ENCODE measurements at places on chromosomes 1 and 21.

- peak; percentile 40 for DNase-seq
Measured at GRCh38 chr1:22048351-22049192, 3.9 kb upstream of the CDC42 start.

DNA sequence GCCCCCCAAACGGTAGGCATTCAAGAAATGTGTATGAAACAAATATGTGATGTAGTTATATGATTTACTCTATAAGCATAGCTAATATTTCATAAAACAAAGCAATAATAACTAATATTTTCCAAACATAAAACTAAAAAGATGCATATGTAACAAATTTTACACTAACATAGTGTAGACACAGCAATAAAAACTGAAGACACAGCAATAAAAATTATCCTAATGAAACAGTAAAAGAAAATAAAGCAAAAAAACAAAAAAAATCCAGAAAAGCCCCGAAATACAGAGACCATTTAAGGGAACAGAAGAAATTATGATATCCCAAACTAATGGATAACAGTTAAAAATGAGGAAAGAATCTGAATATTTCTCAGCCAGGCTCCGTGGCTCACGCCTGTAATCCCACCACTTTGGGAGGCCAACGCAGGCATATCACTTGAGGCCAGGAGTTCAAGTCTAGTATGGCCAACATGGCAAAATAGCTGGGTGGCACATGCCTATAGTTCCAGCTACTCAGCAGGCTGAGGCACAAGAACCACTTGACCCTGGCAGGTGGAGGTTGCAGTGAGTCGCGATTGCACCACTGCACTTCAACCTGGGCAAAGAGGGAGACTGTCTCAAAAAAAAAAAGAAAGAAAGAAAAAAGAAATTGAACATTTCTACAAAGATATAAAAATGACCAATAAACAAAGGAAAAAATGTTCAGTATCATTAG is 38.2 kb upstream of the PSMG1 start:
- DNase-seq = no peak

DNA sequence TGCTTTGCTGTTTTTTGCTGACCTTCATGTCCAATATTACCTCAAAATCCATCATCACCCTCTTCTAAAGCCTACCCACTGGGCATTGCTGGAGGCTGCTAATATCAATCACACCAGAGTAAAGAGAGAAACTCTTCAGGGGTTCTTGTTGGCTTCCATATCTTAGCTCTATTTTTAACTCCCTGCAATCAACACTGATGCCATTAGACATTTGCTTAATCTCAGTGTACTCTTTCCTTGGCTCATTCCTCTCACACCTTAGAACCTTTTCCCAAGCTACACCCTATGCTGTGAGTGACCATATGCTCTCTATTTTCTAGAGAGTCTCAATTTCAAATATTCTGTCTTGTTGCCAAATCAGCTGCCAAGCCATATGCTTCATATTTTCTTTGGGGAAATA is 40.6 kb upstream of the RABGAP1L start:
- DNase-seq = no peak

DNA sequence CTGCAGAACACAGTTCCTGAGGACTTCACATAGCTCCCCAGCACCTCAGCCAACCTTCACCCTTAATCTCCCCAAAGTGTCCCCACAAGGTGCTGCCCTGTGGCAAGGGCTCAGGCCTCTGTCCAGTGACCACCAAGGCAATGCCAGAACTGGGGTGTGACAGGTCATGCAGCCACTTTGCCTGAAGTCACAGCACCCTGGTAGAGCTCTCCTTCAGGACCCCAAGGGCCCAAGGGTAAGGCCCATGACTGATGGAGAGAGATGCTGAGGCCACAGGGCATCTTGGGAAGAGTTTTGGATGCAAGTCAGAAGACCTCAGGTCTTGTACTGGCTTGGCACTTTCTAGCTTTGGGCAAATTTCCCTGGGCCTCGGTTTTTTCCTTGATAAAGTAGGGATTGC is 783 bp upstream of the FCMR start:
- no peak for DNase-seq

GRCh38 chr1:92340154-92340553 is 41.3 kb downstream of the RPAP2 start:
- DNase-seq = no peak

DNA sequence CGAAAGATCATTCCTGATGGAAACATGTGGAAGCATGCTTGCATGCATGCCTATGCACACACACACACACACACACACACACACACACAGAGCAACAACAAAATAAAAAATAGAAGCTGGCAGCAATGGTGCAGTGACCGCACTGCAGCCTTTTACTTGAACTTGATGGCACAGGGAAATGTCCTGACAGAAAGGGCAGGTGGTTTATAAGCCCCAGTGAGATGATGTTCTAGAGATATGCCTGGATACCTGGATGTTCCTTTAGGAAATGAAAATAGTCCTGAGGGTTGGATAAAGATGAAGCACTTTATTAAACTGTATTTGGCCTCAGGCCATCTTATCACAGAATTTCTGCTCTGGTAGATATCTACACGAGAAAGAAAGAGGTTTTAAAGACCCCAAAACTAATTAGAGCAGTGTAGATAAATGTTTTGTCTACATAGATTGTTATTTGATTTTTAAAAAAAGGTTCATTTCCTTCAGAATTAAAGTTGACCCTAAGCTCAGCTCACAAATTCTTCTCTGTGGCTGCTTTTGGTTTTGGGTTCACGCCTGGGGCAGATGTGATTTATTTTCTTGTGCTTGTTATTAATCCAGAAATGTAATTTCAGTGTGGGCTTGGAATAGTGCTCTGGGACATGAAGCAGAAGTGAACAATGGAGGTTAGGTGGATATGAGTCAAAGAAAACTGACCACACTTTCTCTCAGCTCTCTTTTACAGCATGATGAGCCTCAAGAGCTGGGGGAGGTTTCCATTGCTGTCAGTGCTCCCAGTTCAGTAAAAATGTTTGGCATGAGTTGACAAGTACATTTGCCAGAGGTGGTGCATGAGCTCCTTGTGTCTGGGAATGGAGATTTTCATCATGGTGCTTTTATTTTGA is 22.9 kb downstream of the ADAM30 start:
- DNase-seq = peak; percentile 95

DNA sequence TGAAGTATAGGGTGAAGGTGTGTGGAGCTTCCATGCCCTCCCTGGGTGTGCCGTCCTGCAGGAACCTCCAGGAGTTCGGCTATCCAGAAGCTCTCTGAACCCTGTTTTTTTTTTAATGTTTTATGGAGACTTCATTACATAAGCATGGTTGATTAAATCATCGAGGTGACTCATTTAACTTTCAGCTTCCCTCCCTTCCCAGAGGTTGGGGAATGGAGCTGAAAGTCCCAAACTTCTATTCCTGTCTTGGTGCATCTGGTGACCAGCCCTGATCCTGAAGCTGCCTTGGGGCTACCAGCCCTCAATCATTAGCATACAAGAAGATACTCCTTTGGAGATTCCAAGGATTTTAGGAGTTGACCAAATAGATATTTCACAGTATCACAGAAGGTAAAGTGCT is 9.5 kb downstream of the RRP15 start:
- peak; percentile 60 for DNase-seq

GRCh38 chr1:61561666-61562065 is 163.3 kb downstream of the TM2D1 start:
- DNase-seq = peak; percentile 13

GRCh38 chr1:184994301-184994700 is 20.0 kb upstream of the NIBAN1 start:
- DNase-seq = no peak

GRCh38 chr1:6266641-6267040 is 5.7 kb upstream of the GPR153 start:
- DNase-seq = no peak

GRCh38 chr1:14930247-14930965 is 223.1 kb upstream of the TMEM51 start:
- no peak for DNase-seq

- no peak for DNase-seq
Measured at GRCh38 chr1:10613340-10613739, 138.6 kb downstream of the PEX14 start.

- DNase-seq = no peak
Measured at GRCh38 chr1:155884031-155884960, 24.9 kb downstream of the SYT11 start.

DNA sequence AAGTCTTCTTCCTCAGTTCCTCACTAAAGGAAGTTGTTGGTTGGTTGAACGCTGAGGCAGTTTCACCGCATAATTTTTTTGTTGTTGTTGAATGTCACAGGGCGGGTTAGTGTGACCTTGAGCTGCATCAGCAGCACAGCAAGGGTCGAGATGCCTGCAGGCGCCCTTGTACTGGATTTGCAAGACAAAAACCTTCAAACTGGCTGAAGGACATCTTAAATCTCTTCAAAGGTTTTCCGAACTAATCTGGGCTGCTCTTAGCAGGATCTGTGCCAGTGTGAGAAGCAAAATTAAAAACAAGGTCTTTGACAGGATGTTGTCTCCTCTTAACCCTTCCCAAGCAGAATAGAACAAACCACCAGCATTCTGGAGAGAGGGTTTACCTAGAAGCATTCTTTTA is 59.4 kb downstream of the NRIP1 start:
- peak; percentile 12 for DNase-seq

- no peak for DNase-seq
Measured at GRCh38 chr1:108041360-108042142, 76.6 kb upstream of the VAV3 start.

DNA sequence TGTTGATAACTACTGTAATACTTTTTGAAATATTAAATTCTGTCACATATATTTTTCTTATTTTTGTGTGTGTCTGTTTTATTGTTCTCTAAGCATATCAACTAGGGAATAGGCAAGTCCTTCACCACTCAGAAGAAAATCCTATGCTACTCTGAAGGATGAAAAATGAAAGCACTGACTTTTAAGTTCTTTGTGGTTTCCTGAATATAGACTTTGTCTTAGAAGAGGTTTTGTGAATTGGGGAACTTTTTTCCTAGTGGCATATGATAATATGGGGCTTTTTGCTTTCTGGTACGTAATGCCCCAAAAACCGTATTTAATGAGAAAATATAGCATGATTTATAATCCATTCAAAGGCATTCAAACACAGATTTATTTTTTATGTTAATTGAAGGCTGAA is 136.0 kb downstream of the SNX7 start:
- no peak for DNase-seq

GRCh38 chr1:217063172-217063908 is 340.1 kb upstream of the ESRRG start:
- no peak for DNase-seq

DNA sequence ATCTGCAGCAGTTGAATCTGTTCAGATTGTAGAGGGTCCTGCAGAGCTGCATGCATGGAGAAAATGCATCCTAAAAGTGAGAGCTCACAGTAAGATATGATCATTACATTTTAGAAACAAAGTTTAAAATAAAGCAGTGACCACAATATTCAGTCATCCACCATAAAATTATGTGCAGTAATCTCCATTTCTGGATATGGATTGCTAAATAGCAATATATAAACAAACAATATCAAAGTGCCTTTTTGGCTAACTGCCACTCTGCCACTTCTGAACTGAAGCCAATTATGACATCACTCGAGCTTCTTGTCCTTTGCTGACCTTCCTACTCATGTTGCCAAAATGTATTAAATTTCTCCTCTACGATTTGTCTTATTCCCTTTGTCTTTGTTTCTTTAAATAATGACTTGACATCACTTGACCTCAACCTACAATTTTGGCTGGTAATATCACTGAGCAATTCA is 262.0 kb upstream of the CXADR start:
- DNase-seq = no peak

DNA sequence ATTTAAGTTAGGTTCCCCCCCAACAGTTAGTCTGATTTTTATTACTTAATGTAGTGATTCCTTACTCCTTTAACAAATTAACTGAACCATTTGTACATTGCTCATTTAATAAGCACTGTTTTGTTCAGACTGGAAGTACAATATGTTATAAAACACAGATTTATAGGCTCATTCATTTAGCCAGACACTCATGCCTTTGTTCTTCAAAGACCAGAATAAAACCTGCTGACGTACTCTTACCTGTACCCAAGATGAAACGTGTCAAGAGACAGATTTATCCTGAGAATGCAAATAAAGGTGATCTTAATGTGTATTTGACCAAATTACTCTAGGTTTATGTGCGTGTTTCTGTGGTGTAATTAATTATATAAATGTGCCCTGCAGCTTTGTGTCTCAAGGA is 92.8 kb downstream of the INTS7 start:
- no peak for DNase-seq

DNA sequence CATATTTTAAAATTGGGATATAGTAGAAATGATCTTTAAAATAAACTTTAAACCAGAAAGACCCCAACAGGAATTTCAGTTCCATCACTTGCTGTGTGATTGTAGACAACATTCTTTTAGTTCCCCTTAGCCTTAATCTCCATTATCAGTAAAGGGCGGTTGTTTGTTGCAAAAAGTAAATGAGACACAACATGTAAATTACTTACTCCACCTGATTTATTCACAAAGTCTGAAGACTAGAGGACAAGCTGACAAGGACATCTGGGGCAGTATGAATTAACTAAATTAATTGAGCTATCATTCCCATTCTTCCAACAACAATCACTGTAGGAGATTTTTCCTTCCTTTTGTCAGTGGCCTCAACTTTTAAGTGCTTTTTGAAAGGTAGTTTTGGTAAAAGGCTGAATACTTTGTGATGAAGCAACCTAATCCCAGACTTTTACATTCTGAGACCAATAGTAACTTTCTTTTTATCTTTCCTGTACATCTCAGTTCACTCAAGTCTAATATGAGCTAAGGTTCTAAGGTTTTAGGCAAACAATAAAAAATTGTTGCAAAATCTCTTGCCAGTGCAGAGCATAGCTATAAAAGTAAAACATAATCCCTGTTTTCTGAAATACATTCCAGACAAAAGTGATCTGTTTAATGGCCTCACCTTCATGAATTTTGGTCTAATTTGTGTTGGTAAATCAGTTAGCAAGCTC is 6.2 kb downstream of the SLC19A2 start:
- no peak for DNase-seq

- no peak for DNase-seq
Measured at GRCh38 chr1:119676571-119677206, 28.6 kb upstream of the ZNF697 start.

DNA sequence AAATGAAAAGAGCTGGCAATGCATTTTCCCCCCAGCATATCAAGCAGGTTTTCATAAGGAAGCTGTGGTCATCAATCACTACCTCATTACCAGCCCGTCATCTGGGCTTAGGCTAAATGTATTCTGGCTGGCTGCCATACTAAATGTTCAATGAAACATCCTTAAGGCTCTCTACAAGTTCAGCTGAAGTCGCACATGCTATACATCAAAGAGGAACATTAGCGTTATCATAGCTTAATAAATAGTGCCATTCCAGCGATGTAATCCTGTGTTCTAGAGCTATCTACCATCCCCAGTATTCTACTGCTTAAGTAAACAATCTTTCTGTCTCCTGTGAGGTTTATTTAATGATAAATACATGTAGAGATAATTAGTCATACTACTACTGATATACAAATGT is 288.8 kb downstream of the DPYD start:
- no peak for DNase-seq

All from AG10803 (cell line).